ENCODE measurements at places on chromosomes 12 and 14.

GRCh38 chr12:12107678-12108077 lies 36.9 kb downstream of the BCL2L14 start:
- DNase-seq, result no peak

GRCh38 chr14:49977126-49977841 lies 84.4 kb downstream of the ARF6 start:
- peak; percentile 59 for DNase-seq

DNA sequence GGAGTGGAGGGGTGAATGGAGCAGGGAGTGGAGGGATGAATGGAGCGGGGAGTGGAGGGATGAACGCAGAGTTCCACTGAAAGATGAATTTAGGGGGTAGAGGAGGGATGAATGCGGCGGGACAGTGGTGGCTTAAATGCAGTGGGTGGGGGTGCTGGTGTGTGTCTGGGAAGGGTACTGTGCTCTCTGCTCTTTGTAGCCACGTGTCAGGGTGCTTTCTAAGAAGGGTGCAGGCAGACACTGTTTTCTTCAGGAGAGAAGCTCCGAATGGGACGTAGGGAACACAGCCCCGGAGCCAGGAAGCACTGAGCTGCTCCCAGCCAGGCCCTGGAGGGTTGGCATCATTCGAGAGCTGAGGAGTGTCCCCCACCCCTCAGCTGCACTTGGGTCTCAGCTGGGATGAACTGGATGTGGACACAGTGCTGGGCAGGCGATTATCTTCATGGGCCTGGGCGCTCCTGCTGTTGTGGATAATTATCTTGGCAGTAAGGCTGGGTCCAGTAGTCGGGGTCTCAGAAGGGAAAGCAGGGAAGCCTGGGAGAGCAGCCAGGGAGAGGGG lies 9.5 kb upstream of the CEP170B start:
- no peak for DNase-seq

DNA sequence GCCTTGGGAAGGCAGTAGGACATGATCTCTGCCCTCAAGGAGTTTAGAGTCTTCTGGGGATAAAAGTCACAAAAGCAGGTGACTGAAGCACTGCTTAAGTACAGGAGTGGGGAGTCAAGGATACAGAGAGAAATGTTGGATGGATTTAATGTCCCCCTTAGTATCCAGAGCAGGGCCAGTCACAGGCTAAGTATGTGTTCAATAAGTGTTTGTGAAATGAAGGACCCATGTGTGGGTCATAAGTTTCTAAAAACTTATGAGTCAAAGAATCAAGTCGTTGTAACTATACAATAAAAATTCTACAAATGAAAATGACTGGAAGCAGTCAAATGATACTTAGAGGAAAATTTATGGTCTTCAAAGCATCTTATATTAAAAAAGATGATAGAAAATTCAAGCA lies 25.1 kb downstream of the KRT80 start:
- DNase-seq, result no peak

- no peak for DNase-seq
Observed at GRCh38 chr12:88750867-88751543, 170.7 kb upstream of the KITLG start.

DNA sequence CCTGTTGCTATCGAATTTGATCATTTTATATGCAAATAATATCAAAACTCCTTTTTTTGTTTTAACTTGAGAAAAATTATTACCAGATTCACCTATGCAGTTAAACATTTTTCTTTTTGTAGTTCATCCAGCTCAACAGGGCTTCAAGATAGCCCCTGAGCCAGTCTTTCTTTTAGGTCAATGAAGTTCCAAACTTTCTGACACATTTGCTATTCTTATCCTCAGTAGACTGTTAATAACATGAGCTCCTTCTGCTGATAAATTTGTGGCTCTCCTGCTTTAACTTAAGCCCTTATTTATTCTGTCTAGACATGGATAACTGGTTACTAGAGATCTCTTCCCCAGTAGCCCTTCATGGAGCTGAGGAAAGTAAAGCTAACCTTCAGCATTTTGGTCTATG lies 33.2 kb upstream of the SSPN start:
- no peak for DNase-seq

- no peak for DNase-seq
Observed at GRCh38 chr12:92224685-92225331, 79.2 kb upstream of the BTG1 start.

GRCh38 chr12:51534216-51535074 lies 56.6 kb upstream of the SCN8A start:
- DNase-seq, result no peak

DNA sequence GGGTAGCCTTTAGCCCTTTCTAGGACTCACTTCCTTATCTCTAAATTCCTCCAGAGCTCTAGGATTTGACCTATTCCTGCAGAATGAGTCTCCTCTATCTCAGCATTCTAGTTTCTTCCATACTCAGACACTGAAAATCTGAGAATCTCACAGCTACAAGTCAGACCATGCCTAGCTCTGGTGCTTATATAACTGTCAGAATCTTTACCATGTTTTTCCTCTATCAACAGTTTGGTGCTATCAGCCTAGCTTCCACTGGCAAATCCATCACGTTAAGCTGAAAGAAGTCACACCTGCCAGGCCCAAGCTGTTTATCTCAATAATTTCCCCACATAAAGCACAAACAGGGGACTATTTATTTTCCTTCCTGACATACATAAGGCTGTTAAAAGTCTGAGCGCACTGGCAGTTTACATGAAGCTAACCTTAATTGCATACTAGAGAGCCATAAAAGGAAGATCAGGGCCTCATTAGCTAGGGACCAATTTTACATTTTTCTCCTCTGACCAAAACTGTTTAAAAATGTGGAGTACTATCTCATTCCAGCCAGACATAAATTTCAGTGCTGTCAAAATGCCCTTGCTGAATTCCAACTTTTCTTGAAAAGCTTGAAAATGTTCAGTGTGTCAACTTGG lies 270.5 kb downstream of the C12orf75 start:
- no peak for DNase-seq

GRCh38 chr12:75750716-75751306 lies 239.4 kb upstream of the KRR1 start:
- no peak for DNase-seq

- peak; percentile 56 for DNase-seq
Observed at GRCh38 chr12:94725375-94726168, 75.2 kb upstream of the TMCC3 start.

DNA sequence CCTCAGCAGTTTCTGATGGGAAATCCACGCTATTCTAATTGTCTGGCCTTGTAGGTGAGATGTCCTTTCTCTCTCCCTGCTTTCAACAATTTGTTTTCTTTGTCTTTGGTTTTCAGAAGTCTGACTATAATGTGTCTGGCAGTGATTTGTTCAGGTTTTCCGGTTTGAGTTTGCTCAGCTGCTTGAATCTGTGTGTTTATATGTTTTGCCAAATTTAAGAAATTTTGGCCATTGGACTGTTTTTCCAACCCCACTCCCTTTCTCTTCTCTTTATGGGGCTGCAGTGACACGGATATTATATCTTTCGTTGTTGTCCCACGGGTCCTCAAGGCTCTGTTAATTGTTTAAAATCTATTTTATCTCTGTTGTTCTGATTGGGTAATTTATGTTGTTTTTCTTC lies 105.0 kb downstream of the ADGRD1 start:
- DNase-seq, result no peak

GRCh38 chr12:118103201-118103600 lies 610 bp downstream of the VSIG10 start:
- no peak for DNase-seq

- DNase-seq, result peak; percentile 93
Observed at GRCh38 chr14:100221533-100222223, 17.3 kb upstream of the YY1 start.

DNA sequence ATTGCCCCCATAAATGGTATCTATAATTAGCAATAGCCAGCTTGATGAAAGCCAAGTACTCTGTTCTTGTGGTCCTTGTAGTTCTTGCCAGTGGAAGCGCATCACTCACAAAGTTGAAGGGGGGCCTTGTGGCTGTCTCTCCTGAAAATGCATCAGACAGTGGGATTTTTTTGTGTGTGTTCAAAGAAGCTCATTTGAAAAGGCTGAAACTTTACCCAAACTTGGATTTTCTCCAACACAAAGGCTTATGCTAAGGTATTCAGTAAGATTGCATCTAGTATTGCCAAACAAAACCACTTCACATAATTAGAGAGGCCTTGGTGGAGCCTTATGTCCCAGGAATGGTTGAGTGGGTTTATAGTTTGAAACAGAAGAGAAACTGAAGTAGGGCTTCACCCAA lies 216.7 kb upstream of the TMTC1 start:
- DNase-seq, result no peak

GRCh38 chr12:46406352-46407027 lies 33.9 kb upstream of the SLC38A2 start:
- no peak for DNase-seq

DNA sequence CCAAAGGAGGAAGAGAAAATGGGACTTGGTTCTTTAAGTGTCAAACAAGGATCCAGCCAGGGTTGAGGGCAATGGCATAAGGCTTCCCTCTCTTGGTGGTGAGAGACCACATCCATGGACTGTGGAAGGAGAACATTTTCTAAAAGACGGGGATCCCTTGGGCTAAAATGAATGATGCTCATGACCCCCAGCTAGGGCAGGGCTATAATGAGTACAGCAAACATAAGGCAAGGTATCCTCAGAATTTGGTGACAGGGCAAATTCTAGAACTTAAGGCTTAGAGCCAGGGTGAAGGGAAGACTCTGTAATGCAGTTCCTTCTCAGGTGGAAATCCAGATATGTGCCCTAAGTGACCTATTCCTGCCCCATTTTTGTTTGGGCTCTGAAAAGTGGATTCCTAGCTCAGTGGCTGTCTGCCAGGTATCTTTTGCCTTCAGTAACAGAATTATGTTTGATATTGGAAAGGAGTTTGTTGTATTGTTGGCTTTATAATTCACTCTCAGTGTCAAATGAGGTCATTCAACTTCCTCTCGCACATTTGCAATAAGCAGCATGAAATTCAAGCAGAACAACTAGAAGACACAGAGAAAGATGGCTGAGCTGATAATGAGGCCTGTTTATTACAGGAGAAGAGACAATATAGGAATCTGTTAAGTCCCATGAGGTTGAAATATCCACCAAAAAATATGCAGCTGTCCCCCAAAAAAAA lies 76.8 kb downstream of the DAD1 start:
- peak; percentile 25 for DNase-seq

- DNase-seq, result no peak
Observed at GRCh38 chr12:64893961-64894360, 69.5 kb downstream of the TBC1D30 start.

DNA sequence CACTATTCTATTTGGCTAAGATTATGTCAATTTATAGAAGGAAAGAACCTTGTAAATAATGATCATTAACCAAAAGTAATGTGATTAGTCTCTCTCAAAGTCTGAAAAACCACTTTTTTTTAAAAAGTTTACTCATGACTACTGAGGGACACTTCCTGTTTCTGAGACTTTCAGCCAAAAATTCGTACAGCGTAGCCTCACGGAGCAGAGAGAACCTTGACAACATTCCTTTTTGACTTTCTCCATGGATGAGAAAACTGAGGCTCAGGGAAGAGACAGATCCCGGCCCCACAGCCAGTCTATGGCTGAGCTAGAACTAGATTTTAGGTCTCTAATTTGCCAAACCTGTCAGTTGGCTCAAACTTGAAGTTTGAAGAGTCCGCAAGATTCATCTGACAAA lies 68.2 kb downstream of the DAD1 start:
- no peak for DNase-seq

DNA sequence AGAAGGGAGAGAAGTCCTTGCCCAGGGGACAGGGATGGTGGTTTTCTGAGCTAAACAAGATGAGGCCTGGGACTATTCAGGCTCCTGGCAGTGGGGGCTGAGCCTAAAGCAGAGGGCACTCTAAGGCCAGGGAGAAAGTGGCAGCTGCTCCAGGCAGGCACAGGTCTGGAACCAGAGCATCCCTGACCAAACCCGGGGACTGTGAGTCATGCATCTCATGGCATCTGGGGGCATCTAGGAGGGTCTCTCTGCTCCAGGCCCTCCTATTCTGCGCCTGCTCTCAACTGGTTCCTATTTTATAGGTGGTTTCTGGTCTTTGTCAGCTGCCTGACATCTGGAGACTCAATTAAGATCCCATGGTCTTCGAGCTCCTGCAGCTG lies 11.6 kb downstream of the KRT7 start:
- DNase-seq, result no peak

DNA sequence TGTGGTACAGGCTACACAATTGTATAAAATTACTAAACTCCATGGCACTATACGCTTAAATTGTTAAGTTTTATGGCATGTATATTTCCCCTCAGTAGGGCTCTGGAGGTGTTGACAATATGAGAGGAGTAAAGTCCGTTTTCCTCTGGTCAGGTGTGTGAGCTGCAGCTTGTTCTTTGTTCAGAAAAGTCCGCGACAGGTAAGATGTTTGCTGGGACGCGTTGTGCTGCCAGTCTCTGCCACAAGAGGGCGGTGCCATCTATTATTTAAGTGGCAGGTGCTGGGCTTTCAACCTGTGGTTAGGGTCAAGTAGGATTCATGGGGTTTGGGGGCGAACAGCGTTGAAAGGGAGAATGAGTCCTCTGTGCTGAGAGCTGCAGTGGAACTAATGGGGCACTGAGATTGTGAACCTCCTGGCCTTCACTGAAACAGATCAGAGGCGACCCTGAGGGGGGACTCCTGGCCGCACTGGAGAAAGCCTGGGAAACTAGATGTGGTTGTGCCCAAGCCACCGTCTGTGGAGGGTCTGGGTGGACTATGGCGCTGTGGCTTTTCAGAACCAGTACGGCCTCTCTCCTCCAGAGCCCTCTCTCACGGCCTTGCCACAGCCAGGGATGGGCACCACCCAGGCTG lies 179.0 kb downstream of the SLC15A4 start:
- no peak for DNase-seq

DNA sequence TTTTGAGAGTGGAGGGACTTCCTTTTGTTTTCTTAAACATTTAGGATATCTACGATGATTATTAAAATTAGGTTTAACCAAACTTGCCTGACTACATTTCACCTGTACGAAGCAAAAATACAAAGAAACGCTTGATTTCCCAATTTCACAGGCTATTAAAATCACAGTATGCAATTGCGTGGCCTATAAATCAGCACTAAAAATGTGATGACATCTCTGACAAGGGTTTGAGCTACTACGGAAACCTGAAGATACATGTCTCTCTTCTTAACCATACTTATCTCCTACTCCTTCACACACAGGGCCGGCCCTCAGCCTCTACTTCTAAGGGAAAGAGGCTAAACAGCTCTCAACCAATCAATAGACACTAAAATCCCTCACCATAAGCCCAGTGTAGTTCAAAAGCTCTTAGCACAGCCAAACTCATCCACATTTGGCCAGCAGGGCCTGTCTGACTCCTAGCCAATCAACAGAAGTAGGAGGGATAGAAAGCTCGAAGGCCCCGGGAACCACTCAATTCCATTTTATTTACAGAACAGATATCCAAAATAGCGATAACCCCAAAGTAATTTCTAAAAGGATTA lies 137.3 kb downstream of the FOXN3 start:
- no peak for DNase-seq

DNA sequence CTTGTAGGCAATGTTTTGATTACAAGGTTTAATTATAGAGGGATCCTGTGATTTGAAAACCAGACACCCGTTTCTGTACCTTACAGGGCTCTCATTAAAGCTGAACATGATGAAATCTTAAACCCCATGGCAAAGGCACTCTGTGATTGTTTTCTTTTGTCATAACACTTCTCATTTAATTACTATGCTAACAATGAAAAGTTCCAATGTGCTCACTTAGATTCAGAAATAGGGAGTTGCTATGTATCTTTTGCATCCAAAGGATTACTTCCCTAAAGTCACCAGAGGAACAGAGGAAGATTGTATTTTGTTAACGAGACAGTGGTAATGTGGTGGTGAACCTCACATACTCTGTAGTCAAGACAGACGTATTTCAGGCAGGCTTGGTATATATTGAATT lies 81.5 kb upstream of the MYF6 start:
- DNase-seq, result no peak

- no peak for DNase-seq
Observed at GRCh38 chr12:50363141-50363540, 33.3 kb downstream of the FAM186A start.

All from HL-60 (cell line).